ENCODE measurements at places on chromosomes 7 and 10.

- DNase-seq: no peak
These were observed 306.1 kb upstream of the ADARB2 start for GRCh38 chr10:2043379-2043778.

DNA sequence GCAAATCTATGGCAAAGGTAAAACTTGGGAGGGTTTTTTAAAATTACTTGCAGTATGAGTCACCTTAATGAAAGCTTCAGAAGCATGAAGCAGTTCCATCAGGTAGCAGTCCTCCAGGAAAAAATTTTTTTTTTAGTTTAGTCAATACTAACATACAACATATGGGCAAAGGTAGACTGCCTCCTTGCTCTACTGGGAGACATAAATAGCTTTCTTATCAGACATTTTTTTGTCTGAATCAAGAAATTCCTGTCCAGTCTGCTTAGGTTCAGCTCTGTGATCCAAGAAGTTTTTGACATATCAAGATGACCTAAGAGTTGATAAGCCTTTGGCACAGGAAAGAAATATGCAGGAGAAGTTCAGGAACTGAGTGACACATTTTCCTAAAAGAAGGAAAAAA, 171.5 kb upstream of the TCF7L2 start:
- no peak for DNase-seq

DNA sequence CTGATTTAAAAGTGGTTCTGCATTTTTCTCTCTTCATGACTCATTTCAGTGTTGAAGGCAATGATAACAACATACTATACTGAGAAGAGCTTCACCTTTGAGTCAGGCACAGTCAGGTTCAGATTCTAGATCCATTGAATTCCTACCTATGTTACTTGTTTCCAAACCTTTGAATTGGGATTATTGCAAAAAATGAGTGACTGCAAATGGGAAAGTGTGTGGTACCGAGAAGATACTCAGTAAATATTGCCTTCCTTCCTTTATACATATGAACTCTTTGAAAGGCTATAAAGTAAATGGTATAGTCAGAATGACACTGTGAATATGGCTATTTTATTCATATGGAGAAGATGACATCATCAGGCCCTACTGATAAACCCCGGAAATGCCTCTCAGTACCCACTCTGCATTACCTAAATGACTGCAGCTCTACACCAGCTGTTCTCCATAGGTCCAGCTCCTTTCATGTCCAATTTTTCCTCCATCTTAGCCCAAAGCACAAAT, 66.7 kb upstream of the FGL2 start:
- no peak for DNase-seq

GRCh38 chr7:116535416-116535815, 10.6 kb downstream of the CAV1 start:
- DNase-seq: no peak
